Glomerular endothelial cell (primary cell): ENCODE measurements at places on chromosomes 11 and 22.

DNA sequence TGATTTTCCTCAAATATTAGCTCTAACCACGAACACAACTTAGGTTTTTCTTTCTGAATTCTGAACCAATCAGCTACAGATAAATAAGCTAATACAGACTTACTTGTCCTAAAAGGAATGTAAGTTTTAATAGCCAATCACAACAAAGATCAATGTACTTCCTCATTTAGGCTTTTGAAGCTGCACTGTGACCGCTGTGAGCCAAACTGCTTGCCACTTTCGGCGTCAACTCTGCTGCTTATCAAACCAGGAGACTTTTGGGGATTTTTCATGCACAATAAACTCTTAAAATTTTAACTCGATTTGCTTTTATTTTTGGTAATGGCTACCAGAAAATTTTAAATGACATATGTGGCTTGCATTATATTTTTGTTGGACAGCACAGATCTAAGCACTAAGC, 92.5 kb downstream of the TMPRSS5 start:
- DNase-seq, result no peak

- DNase-seq, result no peak
These were observed 59.4 kb downstream of the F2 start for GRCh38 chr11:46778416-46778815.

DNA sequence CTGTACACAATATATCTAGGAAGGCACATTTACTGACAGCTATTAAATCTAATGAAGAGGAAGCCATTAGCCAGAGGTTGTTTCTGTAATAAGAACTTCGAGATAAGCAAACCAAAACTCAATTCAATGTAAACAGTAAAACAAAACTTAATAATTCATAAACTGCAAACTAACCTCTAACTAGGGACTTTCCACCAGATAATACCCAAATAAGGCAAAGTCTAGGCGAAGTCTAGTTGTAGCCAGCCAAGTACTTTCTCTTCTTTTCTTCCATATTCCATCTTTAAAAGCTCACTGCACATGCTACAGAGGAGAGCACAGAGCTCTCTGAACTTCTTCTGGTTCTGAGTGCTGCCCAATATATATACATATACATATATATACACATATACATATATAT, 229.9 kb upstream of the ANO5 start:
- no peak for DNase-seq

- no peak for DNase-seq
These were observed 471.0 kb downstream of the INSC start for GRCh38 chr11:15585602-15586331.

DNA sequence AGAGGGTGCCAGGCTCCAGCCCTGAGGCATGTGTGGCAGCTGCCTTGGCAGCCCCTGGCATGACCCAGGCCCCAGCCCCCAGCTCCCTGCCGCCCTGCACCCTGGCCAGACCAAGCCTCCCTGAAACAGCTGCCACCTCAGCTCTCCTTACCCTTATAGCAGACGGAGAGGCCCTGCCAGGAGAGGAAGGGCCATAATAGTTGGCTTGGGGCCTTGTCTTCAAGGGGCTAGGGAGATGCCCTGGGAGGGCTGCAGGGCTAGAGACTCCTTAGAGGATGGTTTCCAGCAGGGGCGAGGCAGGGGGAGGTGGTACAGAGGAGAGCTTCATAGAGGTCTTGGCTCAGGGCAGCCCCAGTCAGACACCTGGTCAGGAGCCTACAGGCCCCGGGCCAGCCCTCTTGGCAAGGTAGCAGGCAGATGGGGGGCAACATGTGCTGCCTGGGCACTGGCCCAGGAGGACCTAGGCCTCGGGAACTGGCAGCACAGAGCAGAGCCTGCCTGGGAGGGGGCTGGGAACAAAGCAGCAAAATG, 13.0 kb downstream of the SMTN start:
- no peak for DNase-seq

DNA sequence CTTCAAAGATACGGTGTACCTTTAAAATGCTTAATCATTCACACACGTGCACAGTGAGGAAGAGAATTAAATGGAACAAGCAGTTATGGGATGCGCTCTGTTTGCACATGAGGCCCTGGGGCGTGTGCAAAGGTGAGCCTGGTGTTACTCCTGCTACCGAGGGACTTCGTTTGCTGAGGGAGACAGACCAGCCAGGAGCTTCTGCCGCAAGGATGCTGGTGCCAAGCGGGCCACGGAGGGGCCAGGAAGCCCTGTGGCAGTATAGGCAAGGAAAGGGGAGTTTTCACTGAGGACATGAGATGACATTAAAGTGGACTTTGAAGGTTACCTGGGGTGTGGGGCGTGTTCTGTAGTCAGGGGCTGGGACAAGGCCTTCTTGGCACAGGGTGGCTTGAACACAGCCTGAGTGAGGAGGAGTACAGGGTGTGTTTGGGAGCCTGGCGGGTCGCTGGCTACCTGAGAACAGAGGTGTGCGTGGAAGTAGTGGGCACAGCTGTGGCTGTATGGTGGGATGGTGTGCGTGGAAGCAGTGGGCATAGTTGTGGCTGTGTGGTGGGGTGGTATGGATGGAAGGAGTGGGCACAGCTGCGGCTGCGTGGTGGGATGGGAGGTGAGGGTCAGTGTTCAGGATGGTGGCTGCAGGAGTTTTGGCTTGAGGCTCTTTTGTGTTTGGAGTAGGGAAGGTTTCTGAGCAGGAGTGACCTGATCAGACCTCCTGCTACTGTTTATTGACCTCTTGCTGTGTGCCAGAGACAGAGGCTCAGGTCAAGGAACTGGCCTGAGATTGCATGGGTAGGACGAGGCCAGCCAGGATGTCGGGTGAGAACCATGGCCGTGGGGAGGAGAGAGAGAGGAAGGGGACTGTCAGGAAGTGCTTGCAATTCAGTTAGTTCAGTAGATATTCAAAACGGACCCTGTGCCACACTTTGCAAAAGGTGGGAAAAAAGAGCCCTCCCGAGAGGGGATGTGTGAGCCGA, 13.7 kb downstream of the TBC1D22A start:
- DNase-seq, result no peak

DNA sequence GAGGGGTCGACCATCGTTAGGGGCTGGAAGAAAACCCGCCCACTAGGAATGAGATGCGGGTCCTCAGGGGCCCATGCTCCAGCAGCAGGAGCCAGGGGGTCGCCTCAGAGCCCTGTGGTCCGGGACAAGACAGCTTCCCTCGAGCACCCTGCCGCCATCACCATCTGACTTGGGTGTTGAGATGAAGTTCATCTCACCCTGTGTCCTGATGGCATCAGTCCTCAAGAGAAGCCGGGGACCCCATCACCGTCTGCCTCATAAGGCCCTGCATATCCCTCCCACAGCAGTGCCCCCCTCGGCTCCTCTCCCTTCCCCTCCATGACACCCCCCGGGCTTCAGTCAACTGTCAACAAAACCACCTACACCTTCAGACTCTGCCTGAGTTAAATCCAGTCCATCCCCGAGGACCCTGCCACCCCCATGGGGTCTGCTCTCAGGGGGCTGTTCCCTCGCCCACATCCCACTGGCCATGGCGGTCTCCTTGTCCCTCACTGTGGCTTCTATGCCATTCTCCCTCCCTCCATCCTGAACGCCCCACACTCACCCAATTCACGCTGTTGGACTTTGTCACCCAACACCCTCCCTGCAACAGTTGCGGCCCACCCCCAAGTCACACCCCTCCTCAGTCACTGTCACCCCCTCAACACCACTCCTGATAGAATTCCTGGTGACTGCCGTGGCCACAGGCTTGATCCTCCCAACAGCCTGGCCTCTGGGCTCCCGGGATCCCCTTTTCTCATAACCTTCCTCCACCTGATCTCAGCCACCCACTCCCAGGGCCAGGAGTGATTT, 87.7 kb upstream of the RTL6 start:
- no peak for DNase-seq

DNA sequence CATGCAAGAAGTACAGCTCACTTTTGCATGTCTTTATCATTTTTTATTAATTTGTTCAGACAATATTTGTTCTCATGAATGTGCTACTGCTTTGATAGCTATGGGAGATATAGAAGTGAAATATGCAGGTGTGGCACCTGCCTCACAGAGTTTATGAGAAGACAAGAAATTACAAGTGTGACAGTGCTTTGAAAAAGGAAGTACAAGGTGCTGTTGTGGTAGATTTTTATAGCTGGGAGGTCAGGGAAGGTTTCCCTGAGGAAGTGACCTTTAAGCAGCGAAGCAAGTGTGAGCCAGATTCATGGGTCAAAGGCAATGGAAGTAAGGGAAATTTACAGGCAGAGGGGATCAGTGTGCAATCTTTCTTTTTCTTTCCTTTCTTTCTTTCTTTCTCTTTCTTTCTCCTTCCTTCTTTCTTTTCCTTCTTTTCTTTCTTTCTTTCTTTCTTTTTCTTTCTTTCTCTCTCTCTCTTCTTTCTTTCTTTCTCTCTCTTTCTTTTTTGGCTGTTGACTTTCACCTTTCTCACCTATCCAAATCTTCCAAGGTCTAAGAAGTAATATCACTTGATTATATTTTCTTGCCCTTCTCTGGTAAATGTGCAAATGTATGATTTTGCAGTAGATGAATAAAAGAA, 6.4 kb upstream of the BMAL1 start:
- DNase-seq, result no peak

GRCh38 chr11:135027461-135027860, 615.4 kb upstream of the B3GAT1 start:
- no peak for DNase-seq
